Cortex of kidney (tissue), 1 donor: ENCODE measurements at places on chromosomes 5 and 9.

DNA sequence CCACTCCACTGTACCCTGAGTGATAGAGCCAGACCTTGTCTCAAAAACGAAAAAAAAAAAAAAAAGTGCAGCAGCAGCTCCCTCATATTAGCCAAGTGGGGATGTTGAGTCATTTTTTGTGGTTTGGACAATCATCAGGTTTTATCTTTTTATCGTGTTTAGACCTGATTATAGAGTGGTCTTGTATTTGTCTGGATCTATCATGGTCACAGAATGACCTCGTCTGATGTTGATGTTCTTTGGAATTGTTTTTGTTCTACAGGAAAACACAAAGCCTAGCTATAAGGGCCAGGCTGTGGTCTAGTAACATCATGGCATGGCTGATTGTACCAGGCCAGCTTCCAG lies 1.6 kb upstream of the FBXW11 start:
- no peak for DNase-seq

- DNase-seq: no peak
These were observed 138.8 kb downstream of the GRIA1 start for GRCh38 chr5:153629027-153629895.

GRCh38 chr5:77560677-77561263 lies 68.7 kb upstream of the WDR41 start:
- no peak for DNase-seq

- no peak for DNase-seq
These were observed 152.7 kb downstream of the AOPEP start for GRCh38 chr9:94879230-94879629.

DNA sequence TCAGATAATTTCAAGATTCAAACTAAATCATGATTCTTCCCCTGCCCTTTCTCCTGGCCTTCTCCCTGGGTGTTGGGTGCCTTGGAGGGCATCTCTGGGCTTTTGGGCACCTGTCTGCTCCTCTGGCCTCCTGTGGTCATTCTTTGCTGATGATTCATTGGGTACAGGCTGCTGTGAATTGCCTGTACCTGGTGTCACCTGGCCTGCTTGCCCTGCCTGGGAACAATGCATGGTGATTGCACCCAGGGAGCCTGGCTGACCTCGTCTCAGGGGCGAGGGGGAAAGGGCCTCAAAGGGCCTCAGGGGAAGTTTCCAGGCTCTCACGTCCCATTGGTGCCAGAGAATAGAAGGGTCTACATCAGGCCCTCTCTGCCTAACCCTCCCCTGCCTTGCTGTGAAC lies 20.1 kb upstream of the CKMT2 start:
- DNase-seq: no peak

DNA sequence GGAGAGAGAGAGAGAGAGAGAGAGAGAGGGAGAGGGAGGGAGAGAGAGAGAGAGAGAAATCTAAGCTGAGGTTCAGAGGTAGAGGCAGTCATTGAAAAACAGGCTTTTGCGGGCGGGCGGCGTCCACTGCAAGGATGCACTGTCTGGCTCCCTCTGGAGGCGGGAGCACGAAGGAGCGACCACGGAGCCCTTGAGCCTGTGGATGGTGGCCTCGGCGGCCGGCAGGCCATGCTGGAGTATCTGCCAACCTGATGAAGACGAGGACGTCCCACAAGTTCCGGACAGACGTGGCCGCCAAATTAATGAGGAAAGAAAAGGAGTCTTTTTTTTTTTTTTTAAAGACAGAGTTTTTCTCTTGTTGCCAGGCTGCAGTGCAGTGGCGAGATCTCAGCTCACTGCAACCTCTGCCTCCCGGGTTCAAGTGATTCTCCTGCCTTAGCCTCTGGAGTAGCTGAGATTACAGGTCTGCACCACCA lies 2.2 kb upstream of the CCDC125 start:
- no peak for DNase-seq

- DNase-seq: no peak
These were observed 57.7 kb downstream of the SMARCA2 start for GRCh38 chr9:2072752-2073405.
